ENCODE measurements at places on chromosomes 2 and 18.

- DNase-seq, result no peak
These were observed 117.6 kb downstream of the NEDD4L start for GRCh38 chr18:58161659-58162058.

GRCh38 chr2:145992572-145992971 is 1472.7 kb upstream of the ZEB2 start:
- DNase-seq, result no peak

- DNase-seq, result no peak
These were observed 71.6 kb downstream of the TMEM131 start for GRCh38 chr2:97924194-97924593.

DNA sequence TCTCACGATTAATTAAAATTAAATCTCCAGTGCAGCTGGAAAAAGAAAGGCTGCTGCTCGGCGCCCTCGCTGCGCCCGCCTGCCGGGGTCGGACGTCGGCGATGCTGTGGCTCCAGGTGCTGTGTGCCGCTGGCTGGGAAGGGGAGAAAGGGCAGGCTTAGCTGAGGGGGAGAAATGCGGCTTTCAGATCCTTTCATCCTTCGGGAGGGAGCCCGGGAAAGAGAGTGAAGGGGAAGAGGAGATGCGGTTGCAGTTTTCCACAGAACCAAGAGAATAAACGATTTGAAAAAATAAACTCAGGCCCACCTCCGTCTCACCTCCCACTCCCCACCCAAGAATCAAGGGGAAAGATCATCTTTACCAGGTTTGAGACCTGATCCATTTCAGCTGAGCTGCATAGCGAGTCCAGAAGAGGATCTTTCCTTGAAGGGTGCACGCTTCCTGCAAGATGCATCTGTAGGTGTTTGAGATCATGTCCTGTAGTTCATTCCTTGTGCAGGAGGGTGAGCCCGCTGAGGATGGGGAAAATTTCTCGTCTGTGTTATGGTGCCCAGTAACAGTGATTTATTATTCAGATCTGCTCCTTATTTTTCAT is 495 bp downstream of the TMEM169 start:
- no peak for DNase-seq

DNA sequence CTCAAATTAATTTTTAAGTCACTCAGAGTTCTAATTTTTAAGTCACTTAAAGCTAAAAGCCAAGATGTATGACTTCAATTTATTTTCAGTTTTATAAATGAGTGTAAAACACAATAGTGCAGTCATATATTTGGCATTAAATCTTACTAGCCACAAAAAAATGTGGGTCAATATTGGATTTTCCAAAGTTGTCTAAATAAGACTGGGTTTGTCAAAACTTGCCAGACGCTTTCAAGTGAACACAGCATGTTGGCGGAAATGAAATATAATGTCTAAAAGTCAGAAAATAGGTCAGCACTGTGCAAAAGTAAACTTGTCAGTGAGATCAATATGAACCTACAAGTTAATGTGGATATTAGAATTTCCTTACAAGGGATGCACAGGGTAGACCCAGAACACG is 128.9 kb downstream of the FIGN start:
- DNase-seq, result no peak

GRCh38 chr2:230158468-230158867 is 61.3 kb downstream of the SP110 start:
- no peak for DNase-seq

- no peak for DNase-seq
These were observed 47.8 kb upstream of the C2orf74 start for GRCh38 chr2:61114147-61114546.

DNA sequence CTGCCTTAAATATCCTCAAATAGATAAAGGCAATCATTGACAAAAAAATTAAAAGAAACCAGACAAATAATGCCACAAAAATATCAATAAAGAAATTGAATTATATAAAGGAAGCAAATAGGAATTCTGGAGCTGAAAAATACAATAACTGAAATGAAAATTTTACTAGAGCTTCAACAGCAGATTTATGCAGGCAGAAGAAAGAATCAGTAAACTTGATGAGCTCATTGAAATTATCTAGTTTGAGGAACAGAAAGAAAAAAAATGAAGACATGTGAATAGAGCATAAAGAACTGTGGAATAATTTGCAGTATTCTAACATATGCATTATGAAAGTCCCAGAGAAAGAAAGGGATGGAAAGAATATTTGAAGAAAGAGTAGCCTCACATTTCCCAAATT is 41.9 kb upstream of the ZCCHC2 start:
- no peak for DNase-seq

Data from CD4-positive, alpha-beta T cell treated with Interleukin-4 for 1 hour (primary cell).